T-helper 1 cell (primary cell): ENCODE measurements at places on chromosomes 11 and 22.

DNA sequence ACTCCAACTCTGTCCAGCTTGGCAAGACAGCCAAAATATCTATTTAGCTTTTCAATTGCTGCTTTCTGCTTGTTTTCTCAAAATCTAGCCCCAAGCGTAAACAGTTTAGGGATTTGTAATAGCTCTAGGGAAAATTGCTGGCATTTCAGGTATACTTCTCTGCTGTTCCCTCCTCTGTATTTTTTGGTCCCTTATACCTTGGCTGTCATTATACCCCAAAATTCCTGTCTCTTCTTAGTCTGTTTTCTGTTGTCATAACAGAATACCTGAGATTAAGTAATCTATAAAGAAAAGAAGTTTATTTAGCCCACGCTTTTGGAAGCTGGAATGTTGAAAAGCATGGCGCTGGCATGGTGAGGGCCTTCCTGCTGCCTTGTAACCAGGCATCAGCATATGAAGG is 23.5 kb downstream of the MCAM start:
- DNase-seq, result no peak

DNA sequence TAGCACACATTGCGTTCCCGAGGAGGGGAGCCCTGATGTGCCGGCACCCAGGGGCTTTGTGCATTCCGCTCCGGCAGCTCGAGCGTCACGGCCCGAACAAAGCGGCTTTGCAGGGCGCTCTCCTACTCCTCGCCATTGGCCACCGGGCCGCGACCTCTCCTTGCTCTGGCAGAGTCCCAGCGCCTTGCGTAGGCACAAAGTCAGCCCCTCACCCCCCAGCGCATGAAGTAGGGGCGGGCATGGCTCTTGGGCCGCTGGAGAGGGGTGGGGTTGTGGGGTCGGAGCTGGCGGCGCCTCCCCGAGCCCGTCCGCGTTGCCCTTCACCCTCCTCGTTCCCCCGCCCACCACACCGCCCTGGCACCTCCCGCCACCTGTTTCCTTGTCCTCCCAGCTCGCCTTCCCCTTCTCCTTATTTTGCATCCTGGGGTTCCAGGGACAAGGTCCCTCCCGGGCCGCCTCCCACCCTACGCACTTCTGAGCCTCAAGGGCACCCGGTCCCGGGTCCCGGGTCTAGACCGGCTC is 753 bp upstream of the PPARA start:
- peak; percentile 29 for DNase-seq

DNA sequence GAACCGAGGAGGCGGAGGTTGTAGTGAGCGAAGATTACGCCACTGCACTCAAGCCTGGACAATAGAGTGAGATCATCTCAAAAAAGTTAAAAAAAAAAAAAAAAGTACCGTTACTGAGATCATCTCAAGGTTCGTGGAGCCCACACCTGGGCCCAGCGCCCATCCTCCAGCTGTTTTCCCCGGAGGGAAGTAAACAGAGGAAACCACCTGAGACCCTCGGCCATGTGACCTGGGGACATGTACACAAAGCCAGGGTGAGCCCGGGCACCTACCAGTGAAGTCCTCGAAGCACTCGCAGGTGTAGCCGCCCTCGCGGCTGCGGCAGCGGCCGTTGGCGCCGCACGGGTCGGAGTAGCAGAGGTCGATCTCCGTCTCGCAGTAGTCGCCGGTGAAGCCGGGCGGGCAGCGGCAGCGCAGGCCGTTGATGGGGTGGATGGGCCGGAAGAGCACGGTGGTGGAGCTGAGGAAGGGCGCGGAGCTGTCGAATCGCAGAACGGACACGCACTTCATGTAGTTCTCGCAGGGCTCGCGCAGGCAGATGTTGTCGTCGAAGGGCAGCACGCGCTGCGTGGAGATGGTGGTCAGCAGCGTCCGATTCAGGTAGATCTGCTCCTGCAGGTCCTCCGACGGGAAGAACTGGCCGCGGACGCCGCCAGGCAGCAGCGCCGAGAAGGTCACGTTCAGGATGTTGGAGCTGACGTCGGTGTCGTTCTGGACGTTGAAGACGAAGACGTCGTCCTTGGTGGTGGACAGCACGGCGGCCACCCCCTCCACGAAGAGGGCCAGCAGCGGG is 73.8 kb downstream of the CELSR1 start:
- no peak for DNase-seq

DNA sequence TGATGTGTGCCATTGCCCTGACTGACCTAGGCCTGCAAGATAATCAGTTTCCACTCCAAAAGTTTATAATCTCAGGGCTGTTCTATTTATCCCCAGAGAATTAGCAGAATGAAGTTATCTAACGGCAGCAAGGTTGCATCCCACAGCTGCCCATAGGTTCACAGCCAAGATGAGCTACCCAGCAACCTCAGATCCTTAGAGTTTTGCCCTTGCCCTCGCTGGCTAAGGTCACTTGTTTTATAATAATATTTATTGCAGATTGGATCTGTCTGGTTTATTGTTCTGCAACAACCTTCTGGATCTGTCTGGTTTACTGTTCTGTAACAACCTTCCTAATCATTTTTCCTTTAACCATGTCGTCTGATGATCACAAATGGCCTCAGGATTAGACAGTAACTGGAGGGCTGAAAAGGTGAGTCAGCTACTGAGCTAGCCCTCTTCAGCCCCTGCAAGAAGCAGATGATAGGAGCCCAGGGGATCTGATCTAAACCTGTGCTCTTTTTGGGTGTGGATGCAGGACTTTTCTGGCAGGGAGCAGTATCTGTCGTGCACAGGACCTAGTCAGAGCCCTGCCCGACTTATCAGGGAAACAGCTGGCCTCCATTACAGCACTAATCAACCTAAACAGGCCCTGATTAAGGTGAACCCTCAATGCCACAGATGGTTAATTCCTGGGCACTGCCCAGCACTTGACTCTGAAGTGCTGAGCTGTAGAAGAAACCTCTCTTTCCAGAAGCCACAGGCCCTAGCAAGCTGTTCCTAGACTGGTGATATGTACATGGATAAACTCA is 642.9 kb upstream of the KIRREL3 start:
- no peak for DNase-seq

DNA sequence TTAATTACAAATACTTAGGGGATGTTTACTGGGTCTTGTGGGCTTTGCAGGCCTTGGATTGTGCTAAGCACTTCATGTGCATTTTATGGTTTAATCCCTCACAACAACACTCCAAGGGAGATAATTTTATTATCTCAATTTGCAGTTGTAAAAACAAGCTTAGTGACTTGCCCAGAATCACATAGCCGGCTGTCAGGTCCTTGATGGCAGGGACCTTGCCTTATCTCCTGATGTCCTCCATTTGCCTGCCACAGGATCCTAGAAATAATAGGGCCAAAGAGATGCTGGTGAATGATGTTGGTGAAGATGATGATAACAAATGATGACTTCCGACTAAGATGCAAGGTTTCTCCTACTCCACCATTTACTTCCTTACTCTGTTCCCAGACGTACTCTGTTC is 385.4 kb downstream of the TMEM135 start:
- no peak for DNase-seq

DNA sequence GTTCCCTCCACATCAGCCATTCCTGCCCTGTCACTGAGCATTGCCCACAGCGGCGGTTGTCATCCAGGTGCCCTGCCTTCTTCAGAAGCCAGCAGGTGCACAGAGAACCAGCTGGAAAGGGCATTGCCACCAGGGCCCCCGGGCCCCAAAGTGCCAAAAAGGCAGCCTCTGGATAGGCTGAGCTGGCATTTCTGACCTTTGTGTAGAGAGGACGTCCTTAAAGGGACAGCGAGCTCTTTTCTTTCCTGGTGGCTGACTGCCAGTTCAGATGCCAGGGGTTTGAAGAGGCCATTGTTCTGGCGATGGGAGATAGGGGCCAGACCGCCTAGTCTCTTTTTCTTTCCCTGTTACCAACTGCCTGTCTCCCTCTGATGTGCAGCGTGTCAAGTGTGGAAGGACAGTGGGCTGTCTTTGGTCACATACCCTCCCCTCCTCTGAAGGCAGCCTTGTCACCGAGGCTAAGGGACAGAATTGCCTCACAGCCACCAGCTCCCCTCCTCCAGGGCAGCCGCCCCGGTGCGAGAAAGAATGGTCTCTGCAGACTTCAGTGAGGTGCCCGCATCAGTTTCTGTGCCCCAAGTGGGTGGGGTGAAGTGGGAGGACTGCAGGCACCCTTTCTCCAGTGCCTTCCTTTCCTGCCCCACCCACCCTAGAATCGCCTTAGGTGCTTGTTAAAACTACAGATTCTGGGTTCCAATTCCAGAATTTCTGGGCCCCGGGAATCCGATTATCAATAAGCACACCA is 109.6 kb downstream of the SCN3B start:
- DNase-seq, result no peak

GRCh38 chr11:3056296-3057068 is 741 bp downstream of the CARS1 start:
- no peak for DNase-seq

DNA sequence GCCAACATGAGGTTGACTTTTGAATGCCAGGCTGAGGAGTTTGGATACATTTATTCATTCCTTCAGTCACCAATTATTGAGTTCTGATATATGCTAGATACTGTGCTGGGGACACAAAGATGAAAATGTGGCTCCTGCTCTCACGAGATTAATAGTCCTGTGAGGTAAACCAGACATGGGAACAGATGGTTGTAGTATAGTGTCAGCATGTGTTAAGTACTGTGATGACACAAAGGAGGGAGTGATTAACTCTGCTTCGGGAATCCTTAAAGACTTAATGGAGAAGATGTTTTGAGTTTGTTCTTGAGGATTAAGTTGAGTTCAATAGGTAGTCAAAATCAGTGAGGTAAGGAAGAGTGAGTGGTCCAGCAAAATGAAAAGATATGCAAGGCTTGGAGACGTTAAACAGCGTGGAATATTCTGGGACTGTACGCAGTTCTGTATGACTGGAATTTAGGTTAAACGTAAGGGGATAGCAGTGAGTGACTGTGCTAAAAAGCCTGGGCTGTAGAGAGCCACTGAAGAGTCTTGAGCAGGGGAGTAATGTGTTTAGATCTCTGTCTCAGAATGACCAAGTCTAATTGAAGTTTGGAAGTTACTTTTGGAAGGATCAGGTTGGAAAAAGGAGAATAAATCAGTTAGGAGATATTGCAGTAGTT is 11.8 kb downstream of the RNF121 start:
- no peak for DNase-seq

DNA sequence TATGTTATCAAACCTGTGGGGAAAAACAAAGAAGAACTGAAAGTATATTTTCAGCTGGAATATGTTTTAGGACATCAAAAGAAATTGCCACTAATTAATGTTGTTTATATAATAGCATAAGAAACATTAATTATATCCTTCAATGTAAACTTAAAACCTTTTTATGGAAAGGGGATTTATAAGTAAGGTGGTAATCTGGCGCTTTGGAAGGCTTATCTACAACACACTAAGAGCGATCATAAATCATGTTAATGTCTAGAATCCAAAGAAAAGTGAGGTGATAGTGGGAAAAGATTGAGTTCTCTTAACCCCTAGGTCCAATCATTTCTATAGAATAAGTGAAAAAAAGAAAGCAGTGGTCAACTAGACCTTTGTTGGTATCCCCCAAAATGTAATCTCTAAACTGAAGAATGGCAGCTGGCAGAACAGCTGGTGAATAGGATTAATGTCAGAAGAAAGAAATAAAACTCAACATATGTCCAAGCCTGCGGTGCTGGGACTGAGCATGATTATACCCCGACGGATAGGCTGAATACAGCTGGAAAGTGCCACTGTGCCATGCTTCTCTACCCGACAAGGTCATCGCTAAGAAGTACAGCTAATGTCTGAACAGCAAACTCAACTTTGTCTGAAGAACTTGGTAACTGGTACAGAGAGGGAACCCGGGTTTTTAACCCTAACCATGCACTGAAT is 64.0 kb downstream of the SOX6 start:
- DNase-seq, result no peak

- no peak for DNase-seq
These were observed 198.8 kb downstream of the FAT3 start for GRCh38 chr11:92423115-92424034.

- DNase-seq, result no peak
These were observed 10.0 kb downstream of the DIXDC1 start for GRCh38 chr11:111947143-111947542.

DNA sequence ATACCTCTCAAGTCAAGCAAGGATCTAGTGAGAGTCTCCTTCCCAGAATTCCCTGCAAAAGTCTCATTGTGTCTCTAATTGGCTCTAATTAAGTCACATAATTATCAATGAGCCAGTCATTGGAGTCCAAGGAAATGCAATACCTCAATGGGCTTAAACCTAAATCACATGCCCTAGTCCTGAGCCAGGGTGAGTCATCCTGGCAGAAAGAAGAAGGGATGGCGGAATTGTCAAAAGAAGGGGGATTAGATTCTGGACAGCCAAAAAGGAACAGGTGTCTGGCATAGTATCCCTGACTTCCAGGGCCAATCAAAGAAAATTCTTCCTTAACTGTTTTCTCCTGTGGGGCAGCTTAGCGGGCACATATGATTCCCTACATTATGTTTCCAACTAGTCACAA is 25.1 kb upstream of the LDLRAD3 start:
- no peak for DNase-seq

GRCh38 chr11:20154381-20154780 is 5.9 kb downstream of the DBX1 start:
- DNase-seq, result no peak

DNA sequence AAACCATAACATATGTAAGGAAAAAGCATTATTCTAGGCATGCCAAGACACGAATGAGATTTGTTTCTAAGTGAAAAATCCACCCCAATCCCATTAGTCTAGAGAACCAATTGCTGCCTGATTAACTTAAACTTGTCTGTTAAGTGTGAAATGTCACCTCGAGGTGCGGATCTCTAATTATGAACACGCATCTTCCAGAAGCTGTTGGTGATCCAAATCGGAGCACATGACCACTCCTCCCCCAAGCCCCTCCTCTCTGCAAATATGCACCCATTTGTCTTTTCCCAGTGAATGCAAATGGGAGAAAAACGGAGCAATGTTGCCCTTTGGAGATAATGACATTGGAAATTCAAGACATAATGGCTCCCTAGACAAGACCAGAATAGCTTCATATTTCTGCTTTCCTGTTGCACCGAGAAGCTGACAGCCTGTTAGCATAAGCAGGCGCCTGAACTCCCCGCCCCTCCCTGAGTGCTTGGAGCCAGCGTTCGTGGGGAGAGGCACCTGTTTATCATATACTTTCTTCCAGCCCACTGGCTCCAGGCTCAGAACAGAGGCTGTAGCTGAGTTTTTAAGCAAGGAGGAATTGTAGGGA is 6.0 kb upstream of the FXYD6 start:
- DNase-seq, result no peak

GRCh38 chr22:36871669-36872081 is 10.9 kb downstream of the NCF4 start:
- DNase-seq, result no peak

GRCh38 chr22:49152127-49152938 is 675.3 kb downstream of the BRD1 start:
- no peak for DNase-seq

- DNase-seq, result no peak
These were observed 44.7 kb upstream of the SHISAL1 start for GRCh38 chr22:44357296-44357965.

- DNase-seq, result no peak
These were observed 355.5 kb downstream of the CADM1 start for GRCh38 chr11:115148691-115149090.

DNA sequence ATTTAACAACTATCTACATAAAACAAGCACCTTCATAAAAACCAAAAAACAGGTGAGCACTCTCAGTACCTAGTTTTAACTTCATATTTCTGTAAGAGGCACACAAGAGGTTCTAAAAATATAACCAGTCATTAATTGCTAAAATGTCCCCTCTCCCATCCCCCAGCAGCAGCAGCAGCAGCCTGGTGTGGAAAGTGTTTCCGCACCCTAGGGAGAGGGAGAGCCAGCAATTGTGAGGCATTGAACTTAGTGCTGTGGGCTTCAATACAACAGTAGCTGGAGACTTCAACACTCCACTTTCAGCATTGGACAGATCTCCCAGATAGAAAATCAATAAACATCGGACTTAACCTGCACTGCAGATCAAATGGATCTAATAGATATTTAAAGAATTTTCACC is 1158.5 kb downstream of the JRKL start:
- DNase-seq, result no peak
